Myocyte (in vitro differentiated cells): ENCODE measurements at places on chromosomes 6 and 20. TPM values are rescaled to one million over a fixed set of nuclear protein-coding genes. Genes with fewer than 3 reads are reported as not detected.

GRCh38 chr20:8800089-8800488, 268.8 kb upstream of the PLCB4 start:
- DNase-seq: no peak

- no peak for DNase-seq
These were observed 57.0 kb downstream of the FRK start for GRCh38 chr6:116003668-116004067.

DNA sequence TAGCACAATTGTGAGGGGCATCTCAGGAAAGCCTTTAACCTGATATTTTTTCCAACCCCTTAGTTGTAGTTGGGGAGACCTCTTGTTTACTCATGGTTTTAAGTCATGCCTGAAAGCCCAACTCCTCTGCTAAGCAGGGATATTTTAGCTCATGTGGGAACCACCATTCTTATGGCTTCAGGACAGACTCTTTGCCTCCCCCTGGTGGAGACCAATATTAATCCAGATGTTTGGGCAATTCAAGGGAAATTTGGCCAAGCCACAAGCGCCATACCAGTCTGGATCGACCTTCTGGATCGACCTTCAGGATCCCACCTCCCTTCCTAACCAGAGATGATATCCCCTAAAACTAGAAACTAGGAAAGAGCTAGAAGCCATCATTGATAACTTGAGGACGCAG, 211.2 kb downstream of the C6orf118 start:
- DNase-seq: no peak

DNA sequence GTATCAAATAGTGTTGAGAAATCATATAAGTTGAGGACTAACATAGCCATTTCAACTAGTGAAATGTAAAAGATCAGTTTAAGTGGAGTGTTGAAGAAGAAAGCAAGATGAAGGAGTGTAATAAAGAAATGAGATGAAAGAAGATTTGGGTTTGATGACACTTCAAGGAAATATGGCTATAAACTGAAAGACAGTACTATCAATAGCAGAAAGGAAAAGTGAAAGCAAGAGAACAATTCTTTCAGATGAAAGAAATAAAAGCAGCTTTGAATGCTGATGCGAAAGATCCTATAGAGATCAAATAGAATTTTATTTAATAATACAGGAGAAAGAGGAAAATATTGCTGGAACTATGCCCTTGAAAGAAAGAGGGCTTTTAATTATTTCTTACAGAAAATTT, 92.8 kb upstream of the PRSS16 start:
- no peak for DNase-seq

- DNase-seq: peak; percentile 27
These were observed 64.5 kb downstream of the PHACTR2 start for GRCh38 chr6:143742070-143742954.

The MUC22 gene
- not detected in 2 replicates for total RNA-seq

The RWDD2A gene
- 4.3 and 4.8 TPM in 2 replicates for total RNA-seq
